ENCODE measurements at places on chromosomes 11 and 22.

GRCh38 chr11:38416141-38416540 is 1818.1 kb upstream of the RAG2 start:
- DNase-seq: no peak

GRCh38 chr22:37207981-37208380 is 4.3 kb downstream of the SSTR3 start:
- no peak for DNase-seq

DNA sequence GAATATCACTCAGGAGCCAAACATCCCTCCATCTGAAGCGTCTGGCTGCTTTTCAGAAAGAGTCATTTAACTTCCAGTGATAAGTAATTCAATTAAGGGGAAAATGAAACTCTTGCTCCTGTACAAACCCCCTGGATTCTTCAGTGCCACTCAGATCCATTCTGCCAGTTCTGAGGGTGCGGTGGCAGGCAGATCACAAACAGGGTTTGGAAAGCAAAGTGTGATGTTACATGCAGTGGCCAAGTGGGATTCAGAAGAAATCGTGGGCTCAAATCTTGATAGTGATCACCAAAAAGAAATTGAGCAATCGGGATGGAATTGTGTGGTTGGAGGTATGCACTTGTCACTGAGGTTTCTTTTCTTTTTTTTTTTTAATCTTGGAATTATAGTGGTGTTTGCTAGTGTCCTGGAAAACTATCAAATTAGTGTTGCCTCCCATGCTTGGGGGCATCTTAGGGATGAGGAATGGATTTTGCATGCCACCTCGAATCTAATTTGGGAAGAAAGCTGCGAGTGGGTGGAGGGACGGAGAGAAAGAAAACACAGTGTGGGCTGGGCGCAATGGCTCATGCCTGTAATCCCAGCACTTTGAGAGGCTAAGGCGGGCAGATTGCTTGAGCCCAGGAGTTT is 22.5 kb upstream of the RTL6 start:
- DNase-seq: no peak

- no peak for DNase-seq
These were observed 48.3 kb upstream of the SLC6A5 start for GRCh38 chr11:20551096-20551495.

- no peak for DNase-seq
These were observed 16.5 kb downstream of the BLID start for GRCh38 chr11:122099374-122100036.
